ENCODE measurements at places on chromosomes 4 and X.

DNA sequence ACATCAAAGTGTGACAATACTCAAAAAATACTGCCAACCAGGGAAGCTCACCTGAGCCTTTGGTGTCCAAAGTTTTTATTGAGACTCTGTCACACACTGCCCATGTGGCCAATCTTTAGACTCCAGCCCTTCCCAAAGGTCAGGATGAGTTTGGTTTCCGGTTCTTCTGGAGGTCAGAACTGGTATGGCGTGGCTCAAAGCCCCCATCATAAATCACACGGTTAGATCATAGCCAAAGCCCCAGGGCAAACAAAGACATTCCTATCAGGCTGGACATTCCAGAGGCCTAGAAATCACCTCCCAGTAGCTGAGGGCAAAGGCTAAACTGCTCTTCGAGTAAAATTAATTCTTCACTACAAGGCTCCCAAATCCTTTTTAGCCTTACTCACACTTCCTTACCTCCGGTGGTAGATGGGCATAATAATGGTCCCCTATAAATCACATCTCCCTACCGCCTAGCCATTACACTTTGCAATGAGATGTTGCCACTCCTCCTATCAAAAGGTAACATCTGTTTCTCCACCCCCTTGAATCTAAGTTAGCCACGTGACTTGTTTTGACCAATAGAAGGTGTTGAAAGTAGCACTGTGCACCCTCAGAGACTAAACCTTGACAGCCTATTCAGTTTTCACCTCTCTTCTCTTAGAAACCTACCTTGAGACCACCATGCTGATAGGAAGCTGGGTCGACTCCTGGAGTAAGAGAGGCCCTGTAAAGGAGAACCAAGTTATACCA lies 137.8 kb upstream of the DUSP21 start:
- DNase-seq: no peak

- no peak for DNase-seq
Measured at GRCh38 chrX:118392716-118393115, 46.8 kb downstream of the WDR44 start.

GRCh38 chr4:41601025-41601424 lies 63.1 kb downstream of the LIMCH1 start:
- DNase-seq: no peak

- no peak for DNase-seq
Measured at GRCh38 chrX:13338996-13339515, 19.2 kb upstream of the ATXN3L start.

DNA sequence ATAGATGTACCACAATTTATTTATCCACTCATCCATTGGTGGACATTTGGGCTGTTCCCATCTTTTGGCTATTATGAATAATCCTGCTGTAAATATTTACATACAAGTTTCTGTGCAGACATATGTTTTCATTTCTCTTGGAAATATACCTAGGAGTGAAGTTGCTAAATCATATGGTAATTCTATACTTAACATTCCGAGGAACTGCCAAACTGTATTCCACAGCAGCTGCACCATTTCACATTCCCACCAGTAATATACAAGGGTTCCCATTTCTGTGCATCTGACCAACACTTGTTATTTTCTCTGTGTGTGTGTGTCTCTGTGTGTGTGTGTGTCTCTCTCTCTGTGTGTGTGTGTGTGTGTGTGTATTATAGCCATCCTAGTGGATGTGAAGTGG lies 15.4 kb upstream of the DOCK11 start:
- DNase-seq: peak; percentile 76

GRCh38 chr4:62119195-62119594 lies 919.1 kb downstream of the ADGRL3 start:
- DNase-seq: no peak
